ENCODE measurements at places on chromosomes 16 and 17.

- DNase-seq, result no peak
Measured at GRCh38 chr17:82301916-82302567, 15.4 kb downstream of the CD7 start.

GRCh38 chr16:27225536-27226360, 22.4 kb downstream of the KDM8 start:
- no peak for DNase-seq

DNA sequence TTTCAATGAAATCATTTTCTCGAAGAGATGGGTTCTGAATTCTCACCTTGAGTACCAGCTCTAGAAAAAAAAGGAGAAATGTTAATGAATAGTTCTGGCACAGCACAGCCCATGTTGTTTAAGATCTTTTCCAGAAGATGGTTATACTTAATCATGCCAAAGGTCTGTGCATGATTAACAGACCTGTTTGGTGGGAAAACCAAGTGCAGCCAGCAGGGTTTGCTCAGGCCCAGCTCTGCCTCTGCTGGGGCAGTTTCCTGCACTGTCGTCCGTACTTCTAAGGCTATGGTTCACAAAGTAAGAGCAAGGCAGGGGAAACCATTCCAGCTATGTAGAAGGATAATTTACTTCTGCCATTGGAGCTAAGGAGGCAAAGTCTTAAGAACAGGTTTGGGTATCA, 10.7 kb downstream of the ANKRD40 start:
- DNase-seq, result no peak

- DNase-seq, result no peak
Measured at GRCh38 chr17:77072670-77073069, 68.1 kb upstream of the SEC14L1 start.

GRCh38 chr17:50909765-50910605, 43.8 kb upstream of the TOB1 start:
- no peak for DNase-seq

- no peak for DNase-seq
Measured at GRCh38 chr17:45279898-45280297, 18.0 kb upstream of the SPATA32 start.
